ENCODE measurements at places on chromosomes 16 and 17.

- no peak for DNase-seq
These were observed 111.0 kb upstream of the CHMP6 start for GRCh38 chr17:80880648-80880985.

DNA sequence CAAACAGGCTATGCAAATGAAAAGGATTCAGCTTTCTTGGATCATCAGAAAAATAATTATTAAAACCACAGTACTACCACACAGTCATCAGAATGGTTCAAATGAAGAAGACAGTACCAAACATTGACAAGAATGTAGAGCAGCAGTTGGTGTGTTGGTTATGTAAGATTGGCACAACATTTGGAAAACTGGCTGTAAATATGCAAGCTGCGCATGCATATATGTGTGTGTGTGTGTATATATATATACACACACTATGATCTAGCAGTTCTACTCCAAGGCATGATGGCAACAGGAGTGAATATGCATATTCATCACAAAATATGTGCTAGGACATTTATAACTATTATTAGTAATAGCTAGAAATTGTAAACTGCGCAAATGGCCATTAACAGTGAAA lies 34.4 kb upstream of the PHAF1 start:
- DNase-seq, result no peak

DNA sequence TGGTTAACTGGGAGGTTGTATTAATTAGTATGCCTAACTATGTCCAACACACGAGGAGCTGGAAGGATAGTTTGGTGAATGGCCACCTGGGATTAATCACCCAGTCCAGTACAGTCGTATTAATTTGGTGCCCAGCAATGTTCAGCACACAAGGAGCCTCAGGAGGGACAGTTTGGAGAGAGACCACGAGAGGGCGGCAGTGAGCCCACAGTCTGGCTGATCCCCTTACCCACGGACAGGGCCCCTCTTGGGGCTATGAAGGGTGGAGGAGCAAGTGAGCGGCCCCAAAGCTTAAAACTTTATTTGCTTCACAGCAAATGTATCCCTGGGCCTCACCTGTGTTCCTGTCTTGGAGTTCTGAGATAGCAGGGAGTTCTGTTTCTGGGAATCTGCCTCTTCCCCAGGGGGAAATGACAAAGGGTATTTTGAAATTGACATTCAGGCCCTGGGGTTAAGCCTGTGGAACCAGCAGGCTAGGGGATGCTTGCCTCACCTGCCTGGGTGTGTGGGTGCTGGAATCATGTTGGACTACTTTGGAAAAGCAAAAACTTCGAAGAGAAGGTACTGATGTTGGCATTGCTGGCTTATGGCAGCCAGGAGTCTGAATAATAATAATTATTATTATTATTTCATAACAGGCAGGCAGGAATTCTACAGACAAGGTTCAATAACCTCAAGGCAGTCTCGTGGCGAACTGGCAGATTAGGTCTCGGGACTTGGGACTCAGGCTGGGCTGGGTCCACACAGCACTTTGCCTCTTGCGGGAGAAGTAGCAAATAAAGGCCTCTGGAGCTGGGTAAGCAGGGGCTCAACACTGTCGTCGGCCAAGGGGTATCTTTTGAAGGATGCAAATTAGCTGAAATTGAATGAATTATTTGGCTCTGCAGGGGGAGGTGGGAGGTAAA lies 227.6 kb upstream of the ASIC2 start:
- peak; percentile 67 for DNase-seq

DNA sequence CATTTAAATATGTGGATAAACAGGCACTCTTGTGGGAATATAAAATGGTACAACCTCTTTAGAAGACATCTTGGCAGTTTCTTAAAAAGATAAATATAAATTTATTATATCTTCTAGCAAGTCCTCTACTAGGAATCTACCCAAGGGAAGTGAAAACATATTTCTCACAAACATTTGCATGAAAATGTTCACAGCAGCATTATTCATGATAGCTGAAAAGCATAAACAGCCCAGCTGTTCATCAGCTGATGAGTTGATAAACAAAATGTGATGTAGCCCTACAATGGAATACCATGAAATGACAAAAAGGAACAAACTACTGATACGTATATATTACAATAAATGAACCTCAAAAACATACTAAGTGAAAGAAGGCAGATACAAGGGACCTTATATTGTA lies 12.0 kb downstream of the DGKE start:
- DNase-seq, result no peak

DNA sequence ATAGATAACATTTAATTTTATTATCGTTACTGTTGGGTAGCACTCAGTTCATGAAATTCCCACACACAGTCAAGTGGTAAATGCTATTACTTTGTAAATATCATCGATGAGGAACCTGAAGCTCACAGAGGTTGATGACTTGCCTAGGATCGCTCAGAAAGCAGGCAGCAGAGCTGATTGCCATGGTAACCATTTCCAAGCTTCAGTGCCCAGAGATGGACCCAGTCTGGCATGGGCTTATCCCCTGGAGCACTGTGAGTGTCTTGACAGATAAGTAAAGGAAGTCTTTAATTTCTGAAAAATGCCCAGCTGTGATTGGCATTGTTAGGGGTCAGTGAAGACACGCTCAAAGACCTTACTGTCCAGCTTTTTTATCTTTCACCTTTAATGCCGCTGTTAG lies 95.0 kb downstream of the PRKCB start:
- no peak for DNase-seq

DNA sequence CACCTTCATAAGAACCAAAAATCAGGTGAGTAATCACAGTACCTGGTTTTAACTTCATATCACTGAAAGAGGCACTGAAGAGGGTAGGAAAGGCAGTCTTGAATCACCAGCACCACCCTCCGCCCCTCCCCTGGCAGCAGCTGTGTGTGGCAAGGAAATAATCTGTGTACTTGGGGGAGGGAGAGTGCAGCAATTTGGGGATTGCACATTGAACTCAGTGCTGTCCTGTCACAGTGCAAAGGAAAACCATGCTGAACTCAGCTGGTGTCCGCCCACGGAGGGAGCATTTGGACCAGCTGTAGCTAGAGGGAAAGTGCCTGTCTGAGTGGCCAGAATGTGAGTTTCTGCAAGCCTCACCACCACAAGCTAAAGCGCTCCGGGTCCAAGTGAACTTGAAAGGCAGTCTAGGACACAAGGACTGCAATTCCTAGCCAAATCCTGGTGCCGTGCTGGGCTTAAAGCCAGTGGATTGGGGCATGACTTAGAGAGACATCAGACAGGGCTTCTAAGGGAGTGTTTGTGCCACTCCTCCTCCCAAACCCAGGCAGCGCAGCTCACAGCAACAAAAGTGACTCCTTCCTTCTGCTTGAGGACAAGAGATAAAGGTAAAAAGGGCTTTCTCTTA lies 39.7 kb upstream of the ALDH3A1 start:
- DNase-seq, result no peak

GRCh38 chr16:73315645-73316044 lies 267.7 kb upstream of the ZFHX3 start:
- DNase-seq, result peak; percentile 13

GRCh38 chr16:54846766-54847165 lies 83.9 kb upstream of the IRX5 start:
- no peak for DNase-seq

- no peak for DNase-seq
These were observed 10.0 kb downstream of the POLDIP2 start for GRCh38 chr17:28347261-28347891.

DNA sequence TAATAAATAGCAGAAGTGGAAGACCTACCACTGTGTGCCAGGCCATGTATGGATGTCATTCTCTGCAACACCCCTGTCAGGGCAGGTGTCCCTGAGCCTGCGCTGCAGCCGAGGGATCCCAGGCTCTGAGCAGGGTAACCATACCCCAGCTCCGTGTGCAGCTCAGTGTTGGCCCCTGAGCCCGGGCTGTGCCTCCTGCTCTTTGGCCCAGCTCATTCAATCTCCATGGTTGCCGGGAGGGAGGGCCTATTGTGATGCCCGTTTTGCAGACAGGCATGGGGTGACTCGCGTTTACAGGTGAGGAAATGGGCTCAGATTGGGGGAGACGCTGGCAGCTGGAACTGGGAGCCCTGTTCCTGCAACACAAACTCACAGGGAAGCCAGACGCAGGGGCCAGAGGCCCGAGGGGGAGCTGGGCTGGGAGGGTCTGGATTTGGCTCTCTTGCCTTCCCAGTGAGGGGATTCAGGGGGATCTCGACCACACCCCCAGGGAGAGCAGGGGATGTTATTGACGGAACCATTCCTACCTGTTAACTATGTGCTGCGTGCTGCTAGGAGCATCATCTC lies 190.5 kb downstream of the IRF8 start:
- no peak for DNase-seq

- DNase-seq, result no peak
These were observed 2.3 kb upstream of the SERPINF1 start for GRCh38 chr17:1759529-1759928.

- DNase-seq, result no peak
These were observed 16.2 kb downstream of the CLUH start for GRCh38 chr17:2695243-2695960.

- DNase-seq, result no peak
These were observed 118.5 kb upstream of the ZNF267 start for GRCh38 chr16:31754998-31755615.

DNA sequence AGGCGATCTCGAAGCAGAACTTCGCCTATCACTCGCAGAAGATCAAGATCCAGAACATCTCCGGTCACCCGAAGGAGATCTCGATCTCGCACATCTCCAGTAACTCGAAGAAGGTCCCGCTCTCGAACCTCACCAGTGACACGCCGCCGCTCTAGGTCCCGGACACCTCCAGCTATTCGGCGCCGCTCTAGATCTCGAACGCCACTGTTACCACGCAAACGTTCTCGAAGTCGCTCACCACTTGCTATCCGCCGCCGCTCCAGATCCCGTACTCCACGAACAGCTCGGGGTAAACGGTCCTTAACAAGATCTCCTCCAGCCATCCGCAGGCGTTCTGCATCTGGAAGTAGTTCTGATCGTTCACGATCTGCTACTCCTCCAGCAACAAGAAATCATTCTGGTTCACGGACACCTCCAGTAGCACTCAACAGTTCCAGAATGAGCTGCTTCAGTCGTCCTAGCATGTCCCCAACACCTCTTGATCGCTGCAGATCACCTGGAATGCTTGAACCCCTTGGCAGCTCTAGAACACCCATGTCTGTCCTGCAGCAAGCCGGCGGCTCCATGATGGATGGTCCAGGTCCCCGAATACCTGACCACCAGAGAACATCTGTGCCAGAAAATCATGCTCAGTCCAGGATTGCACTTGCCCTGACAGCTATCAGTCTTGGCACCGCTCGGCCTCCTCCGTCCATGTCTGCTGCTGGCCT lies 10.5 kb downstream of the ELOB start:
- DNase-seq, result no peak

GRCh38 chr17:57296231-57296630 lies 39.9 kb downstream of the MSI2 start:
- no peak for DNase-seq
